ENCODE measurements at places on chromosomes 7 and 10.

- DNase-seq, result no peak
Observed at GRCh38 chr10:9211228-9211627, 1156.7 kb downstream of the GATA3 start.

GRCh38 chr7:27767374-27767773 lies 27.4 kb downstream of the TAX1BP1 start:
- no peak for DNase-seq

DNA sequence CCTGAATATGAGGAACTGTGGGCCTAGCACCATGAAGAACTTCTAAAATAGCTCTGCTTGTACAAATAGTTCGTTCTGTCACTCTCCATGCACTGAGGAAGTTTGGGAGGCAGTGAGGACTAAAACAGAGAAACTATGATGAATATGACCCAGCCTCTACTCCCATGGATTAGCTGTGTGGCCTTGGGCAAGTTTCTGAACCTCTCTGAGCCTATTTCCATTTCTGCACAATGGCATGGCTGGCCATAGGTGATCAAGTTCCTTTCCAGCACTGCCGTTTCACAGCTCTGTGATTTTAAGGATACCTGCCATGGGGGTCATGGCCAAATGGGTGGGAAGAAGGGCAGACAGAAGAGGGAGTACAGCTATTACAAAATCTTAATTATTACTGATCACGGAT lies 57.6 kb downstream of the SORBS1 start:
- DNase-seq, result no peak

DNA sequence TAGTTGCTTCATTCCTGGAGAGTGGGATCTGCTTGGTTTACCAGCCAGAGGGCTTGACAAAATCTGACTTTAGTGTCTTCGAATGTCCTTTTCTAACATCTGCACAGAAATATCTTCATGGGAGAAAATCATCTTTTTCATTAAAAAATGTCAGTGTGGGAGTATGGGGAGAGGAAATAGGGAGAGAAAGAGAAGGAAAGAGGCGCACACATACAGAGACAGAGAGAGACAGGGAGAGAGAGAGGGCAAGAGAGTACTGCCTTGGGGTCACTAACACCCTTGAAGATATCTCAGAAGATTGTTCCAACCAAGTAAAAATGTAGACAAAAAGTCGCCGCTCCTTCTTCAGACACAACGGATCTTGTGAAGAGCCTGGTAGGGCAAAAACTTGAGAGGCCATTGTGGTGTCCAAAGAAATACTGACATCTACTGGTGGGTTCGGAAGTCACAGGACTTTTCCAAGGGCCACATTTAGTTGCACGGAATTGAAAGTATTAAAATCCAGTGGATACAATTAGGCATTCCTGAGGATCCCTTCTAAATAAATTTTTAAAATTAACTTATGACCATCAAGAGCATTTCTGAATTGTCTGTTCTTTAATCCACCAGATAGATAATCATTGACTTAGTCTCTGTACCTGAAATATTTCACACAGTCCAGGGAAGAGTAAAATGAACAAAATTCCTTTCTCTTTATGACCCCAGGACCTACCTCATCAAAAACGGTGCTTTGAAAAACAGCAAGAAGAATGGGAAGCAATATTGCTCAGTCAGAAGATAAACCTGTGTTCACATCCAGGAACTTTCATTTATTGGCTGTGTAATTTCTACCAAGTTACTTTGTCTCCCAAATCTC lies 29.7 kb downstream of the VIM start:
- DNase-seq, result no peak

GRCh38 chr7:114180556-114181266 lies 233.9 kb upstream of the FOXP2 start:
- DNase-seq, result no peak

GRCh38 chr7:42159130-42159529 lies 77.9 kb downstream of the GLI3 start:
- DNase-seq, result no peak

DNA sequence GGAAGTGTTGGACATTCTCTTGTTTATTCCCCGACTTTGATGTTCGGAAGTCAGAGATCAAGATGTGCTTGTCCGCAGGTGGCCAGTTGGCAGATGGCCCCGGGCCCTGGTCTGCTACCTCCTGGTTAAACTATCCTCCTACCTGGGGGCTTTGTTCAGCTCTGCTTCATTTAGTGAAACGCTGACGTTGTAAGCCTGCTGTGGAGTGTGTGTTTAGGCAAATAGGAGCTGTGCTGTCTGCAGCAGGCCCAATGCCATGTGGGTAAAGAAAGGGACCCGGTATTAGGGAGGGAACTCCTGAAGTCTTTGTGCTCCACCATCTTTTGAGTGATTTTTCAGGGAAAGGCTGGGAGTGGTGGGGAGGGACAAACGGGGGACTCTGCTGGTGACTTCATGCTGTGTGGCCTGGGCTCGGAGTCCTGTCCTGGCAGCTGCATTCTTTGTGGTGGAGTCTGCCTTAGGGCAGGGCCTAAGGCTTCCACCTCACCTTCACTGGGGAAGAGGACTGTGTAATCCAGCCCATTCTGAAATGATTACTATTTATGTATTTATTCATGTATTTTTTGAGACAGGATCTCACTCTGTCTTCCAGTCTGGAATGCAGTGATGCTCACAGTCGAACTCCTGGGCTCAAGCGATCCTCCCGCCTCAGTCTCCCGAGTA lies 171.1 kb upstream of the KLF6 start:
- no peak for DNase-seq

DNA sequence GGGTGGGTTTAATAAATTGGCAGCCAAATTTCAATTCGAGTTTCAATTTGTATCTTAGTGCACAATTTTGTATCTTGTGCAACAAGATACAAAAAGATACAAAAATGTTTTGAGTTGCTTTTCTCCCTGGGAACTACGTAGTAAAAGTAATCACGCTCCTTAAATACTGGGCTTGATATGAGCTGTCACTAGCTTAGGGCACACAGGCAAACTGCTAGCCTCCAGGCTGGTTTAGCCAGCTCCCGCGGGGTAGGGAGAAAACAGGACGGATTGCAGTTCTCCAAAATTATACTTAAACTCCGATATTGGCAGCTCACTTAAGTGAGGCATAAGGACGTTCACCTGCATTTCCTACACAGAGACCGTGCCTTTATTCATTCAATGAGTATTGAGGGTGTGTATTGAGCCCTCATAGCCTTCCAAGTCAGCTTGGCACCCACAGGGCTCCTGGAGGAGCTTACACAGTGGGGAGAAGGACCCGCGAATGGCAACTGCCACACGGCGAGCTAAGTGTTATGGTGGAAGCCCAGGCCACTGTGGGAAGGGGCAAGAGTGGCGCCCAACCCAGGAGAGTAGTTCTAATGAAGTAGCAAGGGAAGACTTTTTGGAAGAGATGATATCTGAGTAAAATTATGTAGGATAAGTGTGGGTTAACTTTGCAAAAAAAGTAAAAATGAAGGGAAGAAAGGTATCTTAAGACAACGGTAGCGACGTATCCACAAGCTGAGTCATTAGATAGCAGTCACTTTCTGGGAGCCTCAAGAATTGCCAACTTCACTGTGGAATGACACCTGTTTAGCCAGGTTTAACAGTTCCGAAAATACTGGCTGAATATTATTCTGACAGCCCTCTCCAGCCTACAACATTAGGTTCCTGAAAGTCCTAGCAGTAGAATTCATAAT lies 1.6 kb upstream of the EPC1 start:
- DNase-seq, result no peak

GRCh38 chr7:98133621-98134303 lies 27.1 kb downstream of the LMTK2 start:
- DNase-seq, result no peak

- DNase-seq, result no peak
Observed at GRCh38 chr10:59057345-59057744, 119.1 kb upstream of the PHYHIPL start.

DNA sequence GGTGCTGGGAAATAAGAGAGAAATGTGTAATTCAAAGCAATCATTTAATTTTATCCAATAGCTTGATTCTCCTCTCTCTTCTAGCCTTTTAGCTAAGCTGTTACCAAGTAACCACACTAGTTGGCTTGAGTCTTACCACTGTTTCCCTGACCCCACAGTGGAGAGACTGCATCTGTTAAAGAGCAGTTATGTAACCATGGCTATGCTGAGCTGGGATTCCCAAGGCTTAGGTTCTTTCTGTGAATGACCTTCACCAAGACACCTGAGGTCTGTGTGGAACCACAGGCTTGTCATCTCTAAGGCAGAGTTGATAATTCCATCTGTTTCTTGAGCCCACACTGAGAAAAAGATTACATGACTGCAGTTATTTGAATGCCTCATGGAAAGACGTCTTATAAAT lies 47.7 kb upstream of the ATRNL1 start:
- no peak for DNase-seq

GRCh38 chr7:112572669-112573301 lies 92.0 kb downstream of the LSMEM1 start:
- DNase-seq, result no peak

DNA sequence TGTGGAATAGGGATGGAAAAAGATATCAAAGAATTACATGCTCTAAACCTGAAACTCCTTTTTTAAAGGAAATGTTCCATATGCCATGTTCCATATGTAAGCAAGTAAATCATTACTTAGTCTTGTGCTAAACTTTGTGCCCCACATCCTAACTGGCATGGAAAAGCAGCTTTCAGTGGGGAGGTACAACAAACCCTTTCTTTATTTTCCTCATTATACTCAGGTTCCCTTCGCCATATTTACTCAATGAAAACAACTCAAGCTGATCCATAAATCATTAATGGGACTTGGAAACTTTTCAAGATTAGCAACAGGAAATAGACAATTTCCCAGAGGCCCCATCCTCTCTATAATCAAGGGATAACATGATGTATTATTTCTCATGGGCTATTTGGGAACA lies 56.0 kb downstream of the GSAP start:
- DNase-seq, result no peak

DNA sequence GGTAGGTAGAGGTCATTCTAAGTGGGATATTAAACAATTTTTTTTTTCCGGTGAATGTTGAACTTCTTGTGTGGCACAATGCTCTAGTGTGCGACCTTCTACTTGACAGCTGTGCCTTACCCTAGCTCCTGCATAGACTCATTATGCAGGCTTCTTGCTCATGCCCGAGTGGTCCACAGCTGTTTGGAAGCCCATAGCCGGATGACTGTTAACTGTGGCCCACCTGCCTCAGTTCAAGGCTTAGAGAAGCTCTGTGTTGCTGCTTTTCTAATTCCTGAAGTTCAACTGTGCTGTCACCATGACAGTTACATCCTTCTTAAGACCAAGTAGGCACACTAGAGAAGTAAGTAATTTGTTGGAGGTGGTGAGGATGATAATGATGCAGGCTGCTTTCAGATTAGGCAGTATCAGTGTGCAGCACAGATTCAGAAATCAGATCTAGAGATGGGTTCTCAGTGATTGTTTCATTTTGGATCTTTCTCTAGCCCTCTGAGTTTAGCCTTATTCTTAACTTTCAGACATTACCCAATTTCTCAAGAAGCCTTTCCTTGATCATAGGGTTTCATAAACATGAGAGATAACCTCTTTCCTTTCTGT lies 278.4 kb downstream of the PHF14 start:
- no peak for DNase-seq

GRCh38 chr10:84469470-84469869 lies 141.1 kb downstream of the CCSER2 start:
- DNase-seq, result no peak

DNA sequence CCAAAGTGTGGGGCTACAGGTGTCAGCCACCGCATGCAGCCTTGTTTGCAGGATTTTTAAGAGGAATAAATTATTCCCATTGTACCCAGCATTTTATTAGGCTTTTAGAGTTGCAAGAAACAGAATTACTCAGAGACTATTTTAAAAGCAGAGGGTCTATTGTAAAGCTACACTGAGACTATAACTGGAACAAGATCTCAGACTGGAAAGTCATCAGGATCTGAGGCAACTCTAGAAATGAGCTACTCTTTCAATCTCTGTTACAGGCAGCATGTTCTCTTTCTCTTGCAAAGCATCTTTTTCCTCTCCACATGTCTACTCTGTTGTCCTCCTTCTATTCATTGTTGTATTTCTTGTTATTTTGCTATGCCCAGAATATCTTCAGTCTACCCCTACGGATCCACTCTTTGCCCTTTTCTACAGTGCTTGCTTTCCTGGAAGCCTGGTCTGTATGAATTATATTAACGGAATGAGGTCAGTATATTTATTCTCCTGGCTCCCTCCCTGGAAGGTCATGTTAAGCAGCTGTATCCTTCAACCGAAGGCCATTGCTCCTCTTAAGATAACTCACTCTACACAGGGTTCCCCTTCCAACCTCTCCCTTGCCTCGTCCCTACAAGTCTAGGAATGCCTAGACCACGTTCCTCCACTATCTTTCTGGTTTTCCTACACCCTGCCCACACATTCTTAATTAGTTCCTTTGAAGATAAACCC lies 27.7 kb upstream of the MICU1 start:
- no peak for DNase-seq

- DNase-seq, result no peak
Observed at GRCh38 chr7:154905146-154905545, 97.8 kb downstream of the PAXIP1 start.

DNA sequence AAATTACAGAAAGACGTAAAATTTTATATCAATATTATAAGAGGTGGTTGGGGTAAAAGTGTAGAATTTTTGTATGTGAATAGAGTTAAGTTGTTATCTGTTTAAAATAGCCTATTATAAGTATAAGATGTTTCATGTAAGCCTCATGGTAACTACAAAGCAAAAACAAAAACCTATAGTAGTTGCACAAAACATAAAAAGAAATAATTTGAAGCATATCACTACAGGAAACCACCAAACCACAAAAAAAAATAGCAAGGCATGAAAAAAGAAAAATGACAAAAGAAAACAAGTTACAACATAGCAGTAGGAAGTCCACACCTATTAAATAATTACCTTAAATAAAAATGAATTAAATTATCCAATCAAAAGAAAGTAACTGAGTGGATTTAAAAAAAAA lies 12.4 kb upstream of the GSTK1 start:
- DNase-seq, result no peak

DNA sequence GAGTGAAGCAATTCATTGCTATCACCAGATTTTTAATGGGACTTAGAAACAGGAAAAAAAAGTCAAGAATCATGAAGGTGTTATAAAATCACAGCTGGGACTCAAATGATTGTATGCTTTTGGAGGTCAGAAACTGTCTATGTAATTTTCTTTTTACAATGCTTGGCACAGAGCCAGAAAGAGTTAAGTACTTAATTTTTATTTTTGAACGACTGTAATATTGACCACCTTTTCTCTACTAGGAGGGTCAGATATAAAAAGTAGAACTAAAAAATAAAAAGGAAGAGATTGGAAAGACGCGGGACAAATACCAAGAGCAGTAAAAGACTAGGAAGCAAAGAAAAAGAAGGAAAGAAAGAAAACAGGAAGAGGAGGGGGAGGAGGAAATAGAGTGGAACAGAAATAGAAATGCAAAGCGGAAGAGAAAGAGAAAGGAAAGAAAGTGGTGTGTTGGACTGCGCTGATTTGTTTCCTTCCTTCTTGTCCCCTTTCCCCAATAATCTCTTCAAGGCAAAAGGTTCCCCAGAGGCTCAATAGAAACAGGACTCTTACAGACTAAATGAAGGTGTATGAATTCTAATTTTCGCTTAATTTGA lies 23.2 kb upstream of the C1GALT1 start:
- DNase-seq, result no peak

DNA sequence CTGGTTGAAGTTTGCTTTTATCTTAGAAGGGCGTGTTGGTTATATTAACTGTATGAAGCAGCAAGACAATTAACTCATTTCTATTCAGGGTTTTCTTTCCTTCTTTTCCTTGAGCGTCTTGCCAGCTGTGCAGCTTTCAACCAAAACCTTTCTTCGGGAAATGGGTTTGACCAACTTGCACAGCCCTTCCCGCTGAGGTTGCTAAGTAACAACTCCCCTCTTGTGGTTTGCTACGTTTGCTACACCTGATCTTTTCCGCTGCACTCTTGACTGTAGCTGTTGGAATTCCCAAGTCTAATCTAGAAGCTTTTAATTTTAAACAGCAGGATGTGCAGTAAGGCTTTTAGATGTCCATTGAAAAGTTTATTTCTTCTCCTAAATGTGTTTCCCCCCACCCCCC lies 116.9 kb downstream of the CDCA7L start:
- no peak for DNase-seq

All from activated naive CD8-positive, alpha-beta T cell treated with anti-CD3 and anti-CD28 coated beads, Interleukin-2, amount 10 ng/mL, durations not matched to agents 7 days and 5 days (primary cell).